ENCODE measurements at places on chromosomes 4 and X.

- no peak for DNase-seq
These were observed 1239.4 kb downstream of the TECRL start for GRCh38 chr4:63169836-63170235.

DNA sequence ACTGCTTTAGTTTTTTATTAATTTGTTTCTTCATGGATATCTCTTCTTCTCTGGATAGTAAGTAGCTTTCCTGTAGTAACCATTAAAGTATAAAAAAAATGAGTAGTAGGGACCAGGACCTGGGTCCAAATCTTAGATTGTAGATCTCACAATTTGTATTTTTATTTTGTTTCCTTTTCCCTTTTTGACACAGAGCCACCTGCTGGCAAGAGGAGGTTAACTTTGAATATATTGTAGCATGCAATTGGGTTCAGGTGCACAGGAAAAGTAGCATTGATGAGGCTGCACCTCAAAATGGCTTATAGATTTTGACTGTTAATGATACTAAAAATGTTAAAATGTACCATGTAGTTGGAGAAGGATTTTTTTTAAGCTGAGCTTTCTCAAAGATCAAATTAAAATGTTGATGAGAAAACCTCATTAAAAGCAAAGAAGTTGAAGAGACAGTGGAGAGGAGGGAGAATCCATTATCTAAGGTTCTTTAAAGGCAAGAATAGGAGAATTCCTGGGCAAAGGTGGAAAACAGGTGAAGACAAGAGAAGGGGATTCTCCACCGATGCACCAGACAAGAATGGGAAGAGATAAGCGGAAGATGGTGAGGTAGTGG, 48.3 kb upstream of the HPGDS start:
- DNase-seq = no peak

- no peak for DNase-seq
These were observed 662.8 kb downstream of the TLL1 start for GRCh38 chr4:166535865-166536264.

- no peak for DNase-seq
These were observed 141.7 kb downstream of the HHIP start for GRCh38 chr4:144787365-144788258.

DNA sequence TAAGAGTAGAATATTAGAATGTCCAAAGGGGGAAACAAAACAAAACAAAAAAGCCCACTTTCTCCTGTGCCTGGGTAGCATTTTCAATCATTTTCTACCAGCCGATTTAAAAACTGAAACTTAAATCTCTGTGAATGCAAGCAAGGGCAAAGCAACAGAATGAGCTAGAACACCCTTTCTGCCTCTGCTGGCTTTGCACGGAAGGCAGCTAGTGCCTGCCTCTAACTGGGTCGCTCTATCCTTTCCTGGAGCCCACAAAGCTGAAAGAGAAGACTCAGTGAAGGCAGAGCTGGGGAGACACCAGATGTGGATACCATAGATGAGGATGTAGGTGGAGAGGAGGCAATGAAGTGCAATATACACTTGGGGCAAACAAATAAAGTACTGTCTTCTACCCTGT, 248.9 kb upstream of the TTC29 start:
- no peak for DNase-seq

GRCh38 chr4:67103001-67103747, 442.1 kb downstream of the CENPC start:
- no peak for DNase-seq

DNA sequence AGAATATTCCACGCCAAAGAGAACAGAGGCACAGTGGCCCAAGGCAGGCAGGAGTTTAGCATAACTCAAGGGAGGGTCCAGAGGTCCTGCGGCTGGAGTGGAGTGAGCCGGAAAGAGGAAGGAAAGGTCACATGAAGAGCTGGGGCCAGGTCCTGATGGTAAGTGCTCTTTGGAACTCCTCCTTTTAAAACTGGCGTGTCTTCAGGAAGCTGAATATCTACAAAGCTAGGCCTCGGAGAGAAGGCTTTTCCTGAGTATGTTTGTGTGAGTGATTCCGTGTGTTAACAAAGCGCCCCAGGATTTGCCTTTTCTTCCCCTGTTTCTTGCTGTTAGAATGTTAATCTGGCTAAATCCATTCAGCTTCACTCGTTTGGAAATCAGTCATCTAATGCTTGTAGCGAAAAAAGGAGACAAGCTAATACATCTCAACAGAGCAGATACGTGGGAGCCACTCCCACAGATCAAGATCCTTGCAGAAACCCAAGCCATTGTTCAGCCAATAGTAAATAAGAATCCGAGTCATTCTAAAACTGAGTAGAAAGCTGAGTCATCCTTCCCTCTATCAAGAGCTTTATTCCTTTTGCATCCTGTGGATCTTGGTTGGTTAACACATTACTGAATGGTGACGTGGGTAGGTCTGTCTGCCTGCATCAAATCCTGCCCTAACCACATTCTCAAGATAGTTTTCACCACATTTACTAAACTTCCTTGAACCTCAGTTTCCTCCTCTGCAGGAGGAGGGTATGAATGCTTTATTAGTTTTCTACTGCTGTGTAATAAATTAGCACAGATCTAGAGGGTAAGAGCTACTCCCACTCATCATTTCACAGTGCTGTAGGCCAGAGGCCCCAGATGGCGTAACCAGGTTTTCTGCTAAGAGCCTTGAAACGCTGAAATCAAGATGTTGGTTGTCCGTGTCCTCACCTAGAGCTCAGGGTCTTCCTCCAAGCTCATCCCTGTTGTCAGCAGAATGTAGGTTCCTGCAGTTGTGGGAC, 43.2 kb upstream of the RBM47 start:
- DNase-seq = no peak

DNA sequence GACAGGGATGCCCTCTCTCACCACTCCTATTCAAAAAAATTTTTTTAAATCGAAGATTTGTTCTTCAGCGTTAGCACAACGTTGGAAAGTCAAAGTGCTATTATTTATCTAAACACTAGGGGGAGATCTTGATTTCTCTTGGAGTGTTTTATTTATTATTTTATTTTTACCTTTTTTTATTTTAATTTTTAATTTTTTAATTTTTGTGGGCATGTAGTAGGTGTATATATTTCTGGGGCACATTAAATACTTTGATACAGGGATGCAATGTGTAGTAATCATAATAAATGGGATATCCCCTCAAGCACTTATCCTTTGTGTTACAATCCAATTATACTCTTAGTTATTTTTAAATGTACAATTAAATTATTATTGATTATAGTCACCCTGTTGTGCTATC, 37.4 kb upstream of the SLC10A4 start:
- no peak for DNase-seq

- DNase-seq = no peak
These were observed 16.0 kb downstream of the XG start for GRCh38 chrX:2767631-2768455.

DNA sequence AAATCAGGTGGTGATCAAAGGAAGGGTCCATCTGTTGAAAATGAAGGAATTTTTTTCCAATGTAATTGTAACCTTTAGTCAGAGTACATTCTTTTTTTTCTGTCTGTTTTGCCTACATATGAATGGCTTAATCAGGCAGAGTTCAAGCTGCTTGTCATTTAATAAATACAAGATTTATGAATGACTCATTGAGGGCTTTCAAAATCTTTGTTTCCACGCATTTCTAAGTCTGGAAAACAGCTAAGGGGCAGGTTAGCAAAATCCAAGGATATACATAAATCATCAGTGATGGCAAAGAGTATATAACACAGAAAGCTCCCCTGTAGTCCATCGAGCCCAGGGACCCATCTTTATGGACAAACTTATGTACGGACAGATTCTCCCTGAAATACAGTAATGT, 1.8 kb downstream of the CA5B start:
- no peak for DNase-seq

GRCh38 chrX:110477593-110478228, 119.1 kb downstream of the RTL9 start:
- no peak for DNase-seq

GRCh38 chrX:54950730-54951375, 30.2 kb downstream of the TRO start:
- DNase-seq = no peak

GRCh38 chr4:73525611-73526010, 44.1 kb downstream of the AFM start:
- DNase-seq = no peak

GRCh38 chrX:15989716-15990115, 133.6 kb upstream of the GRPR start:
- DNase-seq = no peak

All from stimulated activated naive B cell treated with anti-CD40 and anti-IgM and Interleukin-4, amounts not matched to agents 10 μg/mL and 1 μg/mL and 100 μg/mL, for 72 hours (primary cell).